ENCODE measurements at places on chromosomes 3 and 15. TPM values are rescaled to one million over a fixed set of nuclear protein-coding genes. Genes with fewer than 3 reads are reported as not detected.

GRCh38 chr15:43067717-43068461 is 37.9 kb downstream of the UBR1 start:
- no peaks in the 10 kb centered on the region for H3K4me1 ChIP-seq
- no peaks in the 10 kb centered on the region for H3K27me3 ChIP-seq
- no peak overlapping the region for H3K27ac ChIP-seq
- no peak overlapping the region for H3K4me3 ChIP-seq

Gene SLC22A13
- total RNA-seq = 0.67 TPM

Gene ZIC1
- total RNA-seq = not detected

Gene MINAR1
- 0.32 TPM for total RNA-seq

GRCh38 chr15:69450968-69451695 is 1.5 kb upstream of the RPLP1 start:
- peak overlapping the region; percentile 92 for H3K27ac ChIP-seq
- H3K36me3 ChIP-seq = peaks cover 13% of the 10 kb centered on the region
- no peaks in the 10 kb centered on the region for H3K27me3 ChIP-seq
- H3K4me1 ChIP-seq = peaks cover 36% of the 10 kb centered on the region
- no peak overlapping the region for H3K4me3 ChIP-seq

Gene CCDC13
- total RNA-seq = 0.72 TPM

GRCh38 chr3:120350401-120350941 is 1.3 kb upstream of the LRRC58 start:
- H3K27ac ChIP-seq = no peak overlapping the region
- H3K27me3 ChIP-seq = no peaks in the 10 kb centered on the region
- H3K4me3 ChIP-seq = no peak overlapping the region

GRCh38 chr3:187955587-187955952 is 198.4 kb upstream of the LPP start:
- peaks cover 35% of the 10 kb centered on the region for H3K4me1 ChIP-seq
- no peak overlapping the region for H3K4me3 ChIP-seq
- no peak overlapping the region for H3K27ac ChIP-seq
- H3K27me3 ChIP-seq = no peaks in the 10 kb centered on the region
- DNase-seq = no peak
- no peaks in the 10 kb centered on the region for H3K36me3 ChIP-seq

Gene MESP1
- total RNA-seq = 0.79 TPM

DNA sequence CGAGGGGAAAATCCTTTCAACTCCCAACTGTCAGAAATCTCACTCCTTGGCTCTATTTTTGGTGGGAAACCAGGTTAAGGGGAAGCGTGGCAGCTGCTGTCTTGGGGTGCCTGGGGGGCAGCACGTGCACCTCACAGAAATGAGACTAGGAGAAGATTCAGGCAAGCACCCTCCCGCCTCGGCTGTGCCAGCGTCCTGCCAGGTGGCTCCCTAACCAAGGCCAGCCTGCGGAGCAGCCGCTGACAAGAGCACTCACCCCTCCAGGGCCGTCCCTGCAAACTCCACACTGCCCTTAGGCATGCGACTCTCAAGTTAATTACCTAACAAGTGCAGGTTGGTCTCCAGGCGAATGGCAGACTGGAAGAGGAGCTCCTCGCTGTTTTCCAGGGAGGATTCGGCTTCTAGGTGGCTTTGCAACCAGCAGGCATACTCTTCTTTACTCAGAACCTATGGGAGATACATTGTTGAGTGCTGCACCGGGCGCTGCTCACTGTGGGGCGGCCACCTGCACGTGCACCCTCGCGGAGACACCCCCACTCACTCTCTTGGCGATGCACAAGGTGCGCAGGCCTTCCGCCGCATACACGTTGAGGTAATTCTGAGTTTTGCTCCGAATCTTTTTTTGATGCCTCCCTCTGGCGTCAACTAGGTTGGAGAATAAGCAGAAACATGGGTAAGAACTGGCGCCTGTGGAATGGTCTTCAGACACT is 155.3 kb downstream of the ATP10A start:
- H3K4me3 ChIP-seq = no peak overlapping the region
- no peaks in the 10 kb centered on the region for H3K27me3 ChIP-seq
- no peaks in the 10 kb centered on the region for H3K36me3 ChIP-seq
- no peak overlapping the region for H3K27ac ChIP-seq

- no peaks in the 10 kb centered on the region for H3K27me3 ChIP-seq
- H3K4me3 ChIP-seq = no peak overlapping the region
- H3K27ac ChIP-seq = no peak overlapping the region
- no peaks in the 10 kb centered on the region for H3K4me1 ChIP-seq
- H3K36me3 ChIP-seq = no peaks in the 10 kb centered on the region
These were observed 1037.5 kb downstream of the TBL1XR1 start for GRCh38 chr3:176159796-176160195.

Gene AEN
- 54.5 TPM for total RNA-seq

Gene SUCNR1
- total RNA-seq = 0.15 TPM

GRCh38 chr3:172085557-172085895 is 46.1 kb downstream of the FNDC3B start:
- H3K27ac ChIP-seq = no peak overlapping the region
- peaks cover 18% of the 10 kb centered on the region for H3K4me1 ChIP-seq
- no peaks in the 10 kb centered on the region for H3K36me3 ChIP-seq
- DNase-seq = no peak
- H3K27me3 ChIP-seq = no peaks in the 10 kb centered on the region
- H3K4me3 ChIP-seq = no peak overlapping the region

- no peaks in the 10 kb centered on the region for H3K36me3 ChIP-seq
- H3K27ac ChIP-seq = no peak overlapping the region
- DNase-seq = no peak
- no peak overlapping the region for H3K4me3 ChIP-seq
- H3K4me1 ChIP-seq = no peaks in the 10 kb centered on the region
These were observed 48.4 kb downstream of the TMEM266 start for GRCh38 chr15:76108021-76108723.

GRCh38 chr15:81101894-81102815 is 31.9 kb upstream of the CFAP161 start:
- no peak overlapping the region for H3K27ac ChIP-seq
- no peaks in the 10 kb centered on the region for H3K36me3 ChIP-seq
- peaks cover 10% of the 10 kb centered on the region for H3K4me1 ChIP-seq
- peaks cover 15% of the 10 kb centered on the region for H3K27me3 ChIP-seq

- no peaks in the 10 kb centered on the region for H3K27me3 ChIP-seq
- H3K4me3 ChIP-seq = no peak overlapping the region
- no peak overlapping the region for H3K27ac ChIP-seq
- DNase-seq = no peak
- H3K4me1 ChIP-seq = no peaks in the 10 kb centered on the region
These were observed 13.5 kb upstream of the MYO5C start for GRCh38 chr15:52309154-52309548.

Gene CELSR3
- total RNA-seq = 3.3 TPM

GRCh38 chr3:141578202-141578973 is 91.6 kb downstream of the RASA2 start:
- peaks cover 45% of the 10 kb centered on the region for H3K36me3 ChIP-seq
- no peak overlapping the region for H3K4me3 ChIP-seq
- no peak for DNase-seq
- H3K27me3 ChIP-seq = no peaks in the 10 kb centered on the region
- H3K27ac ChIP-seq = no peak overlapping the region

GRCh38 chr3:184656829-184657681 is 54.8 kb downstream of the MAGEF1 start:
- no peak for DNase-seq
- H3K36me3 ChIP-seq = no peaks in the 10 kb centered on the region
- H3K27me3 ChIP-seq = no peaks in the 10 kb centered on the region
- no peaks in the 10 kb centered on the region for H3K4me1 ChIP-seq
- H3K27ac ChIP-seq = no peak overlapping the region

DNA sequence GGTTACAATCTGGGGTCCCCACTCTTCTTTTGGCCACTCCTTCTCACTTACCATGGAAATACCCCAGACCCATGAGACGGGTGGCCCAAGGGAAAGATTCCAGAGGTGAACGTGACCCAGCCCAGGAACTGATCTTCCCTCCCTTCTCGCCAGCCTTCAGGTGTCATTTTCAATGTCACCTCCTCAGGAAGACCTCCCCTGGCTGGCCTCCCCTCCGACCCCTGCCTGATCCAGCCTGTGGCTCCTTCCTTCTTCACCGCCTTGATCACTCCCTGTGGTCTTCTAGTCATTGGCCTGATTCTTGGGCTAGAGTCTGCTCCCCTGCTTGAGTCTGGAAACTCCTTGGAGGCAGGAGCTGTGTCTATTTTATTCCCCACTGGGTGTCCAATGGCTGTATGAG is 146.1 kb downstream of the SMAD6 start:
- H3K27me3 ChIP-seq = peaks cover 4% of the 10 kb centered on the region
- H3K36me3 ChIP-seq = no peaks in the 10 kb centered on the region
- H3K4me1 ChIP-seq = peaks cover 7% of the 10 kb centered on the region
- no peak overlapping the region for H3K4me3 ChIP-seq

Gene SGO1
- 0.38 TPM for total RNA-seq

DNA sequence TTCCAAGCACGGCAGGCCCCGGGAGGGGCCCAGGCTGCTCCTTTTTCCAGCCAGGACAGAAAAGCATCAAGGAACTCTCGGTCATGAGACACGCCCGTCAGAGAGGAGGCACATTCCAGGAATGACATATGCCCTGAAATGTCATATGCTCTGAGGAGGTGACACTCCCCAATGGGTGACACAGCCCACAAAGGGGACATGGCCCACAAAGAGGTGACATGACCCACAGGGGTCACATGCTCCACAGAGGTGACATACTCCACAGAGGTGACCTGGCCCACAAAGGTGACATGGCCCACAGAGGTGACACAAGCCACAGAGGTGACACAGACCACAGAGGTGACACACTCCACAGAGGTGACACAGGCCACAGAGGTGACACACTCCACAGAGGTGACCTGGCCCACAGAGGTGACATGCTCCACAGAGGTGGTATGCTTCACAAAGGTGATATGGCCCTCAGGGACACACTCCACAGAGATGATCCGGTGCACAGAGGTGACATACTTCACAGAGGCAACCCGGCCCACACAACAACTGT is 79.2 kb downstream of the ABHD5 start:
- H3K4me3 ChIP-seq = no peak overlapping the region
- peak; percentile 27 for DNase-seq
- no peaks in the 10 kb centered on the region for H3K36me3 ChIP-seq

DNA sequence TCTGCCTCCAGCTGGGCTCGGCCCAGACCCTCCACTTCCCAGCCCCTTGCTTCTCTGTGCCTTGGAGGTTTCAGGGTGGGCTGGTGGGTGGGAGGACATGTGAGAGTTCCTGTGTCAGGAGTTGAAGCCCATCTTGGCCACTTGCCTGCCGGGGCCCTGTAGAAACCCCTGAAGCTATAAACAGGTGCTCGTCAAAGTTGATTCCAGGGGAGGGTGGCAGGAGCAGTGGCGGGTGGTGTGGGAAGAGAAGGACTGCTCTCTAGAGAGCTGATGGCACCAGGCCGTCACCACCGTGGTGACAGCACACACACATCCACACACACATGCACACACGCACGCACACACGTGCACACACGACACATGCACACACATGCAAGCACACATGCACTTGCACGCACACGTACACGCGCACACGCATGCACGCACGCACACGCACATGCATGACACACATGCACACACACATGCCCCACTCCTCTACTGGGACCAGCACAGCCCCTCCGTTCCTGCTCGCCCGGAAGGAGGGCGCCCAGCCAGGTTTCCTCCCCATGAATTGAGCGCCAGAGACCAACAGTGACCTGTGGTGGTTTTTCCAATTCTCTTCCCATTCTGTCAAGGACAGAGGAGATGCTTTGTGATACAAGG is 56.3 kb upstream of the CGNL1 start:
- H3K27me3 ChIP-seq = no peaks in the 10 kb centered on the region
- H3K4me1 ChIP-seq = no peaks in the 10 kb centered on the region
- no peak for DNase-seq
- H3K36me3 ChIP-seq = no peaks in the 10 kb centered on the region
- no peak overlapping the region for H3K4me3 ChIP-seq

DNA sequence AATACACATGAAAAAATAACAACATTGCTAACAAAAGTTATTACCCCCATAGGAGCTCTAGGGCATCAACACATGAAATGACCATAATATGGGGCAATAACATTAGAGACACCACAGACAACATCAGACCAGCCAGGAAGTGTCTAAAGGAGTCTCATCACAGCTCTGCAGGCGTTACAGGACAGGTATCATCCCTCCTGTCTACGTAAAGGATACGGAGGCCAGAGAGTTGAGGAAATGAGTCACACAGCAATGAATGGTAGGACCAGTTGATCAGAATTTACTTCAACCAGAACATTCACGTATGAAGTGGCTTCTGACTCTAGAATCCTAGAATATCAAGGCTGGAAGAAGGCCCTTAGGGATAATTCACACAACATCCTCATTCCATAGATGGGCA is 1.8 kb downstream of the NME9 start:
- DNase-seq = peak; percentile 57
- H3K27me3 ChIP-seq = no peaks in the 10 kb centered on the region
- H3K27ac ChIP-seq = no peak overlapping the region
- H3K4me3 ChIP-seq = no peak overlapping the region
- peaks cover 14% of the 10 kb centered on the region for H3K4me1 ChIP-seq

DNA sequence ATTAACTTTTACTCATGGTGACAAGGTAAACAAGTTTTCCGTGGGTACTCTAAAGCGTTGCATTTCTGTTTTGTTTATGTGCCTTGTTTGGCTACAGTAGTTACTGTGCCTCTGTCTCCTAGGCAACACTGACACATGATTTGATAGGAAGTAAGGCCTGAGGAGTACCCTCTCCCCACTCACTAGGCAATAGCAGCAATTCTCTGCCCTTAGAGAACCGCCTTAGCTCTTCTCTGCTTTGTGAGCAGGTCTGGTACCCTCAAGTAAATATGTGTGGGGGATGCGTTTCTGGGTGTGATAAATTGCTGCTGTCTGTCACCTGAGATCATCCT is at the start of gene IL5RA:
Gene IL5RA, minus strand, starts transcription at position 76 of the 332 bp plus-strand sequence. CDS start 5,390 bp downstream, outside the sequence.
- H3K4me1 ChIP-seq = peaks cover 14% of the 10 kb centered on the region
- H3K4me3 ChIP-seq = no peak within 1 kb of the TSS
- H3K27me3 ChIP-seq = no peaks in the 10 kb centered on the region
- no peaks in the 10 kb centered on the region for H3K36me3 ChIP-seq
- H3K27ac ChIP-seq = peak within 1 kb of the TSS; percentile 54

DNA sequence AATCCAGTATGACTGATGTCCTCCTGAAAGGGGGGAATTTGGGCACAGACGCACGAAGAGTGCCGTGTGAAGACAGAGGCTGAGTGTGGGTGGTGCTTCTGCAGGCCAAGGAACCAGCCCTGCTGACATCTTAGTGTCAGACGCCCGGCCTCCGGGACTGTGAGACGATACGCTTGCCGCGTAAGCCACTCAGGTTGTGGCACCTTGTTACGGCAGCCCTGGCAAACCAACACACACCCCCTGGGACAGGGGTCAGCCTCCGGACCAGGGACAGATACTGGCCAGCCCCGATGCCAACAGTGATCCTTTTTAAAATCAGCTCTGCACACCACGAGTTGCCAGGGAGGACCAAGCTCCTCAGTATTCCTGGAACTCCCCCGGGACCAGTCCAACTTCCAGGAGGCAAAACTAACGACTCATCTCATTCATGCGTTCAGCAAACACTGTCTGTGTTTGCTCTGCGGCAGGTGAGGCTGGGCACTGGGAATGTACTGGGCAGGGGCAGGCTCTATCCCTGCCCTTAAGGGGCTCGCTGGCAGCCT is 21.2 kb upstream of the PIGZ start:
- no peaks in the 10 kb centered on the region for H3K4me1 ChIP-seq
- H3K4me3 ChIP-seq = no peak overlapping the region
- DNase-seq = no peak
- H3K27ac ChIP-seq = no peak overlapping the region
- H3K27me3 ChIP-seq = no peaks in the 10 kb centered on the region

Gene PROK2
- 0.33 TPM for total RNA-seq

- H3K27ac ChIP-seq = no peak overlapping the region
- no peaks in the 10 kb centered on the region for H3K36me3 ChIP-seq
- no peak overlapping the region for H3K4me3 ChIP-seq
These were observed 379.1 kb upstream of the PROK2 start for GRCh38 chr3:72163809-72164634.

Data from CD4-positive, alpha-beta memory T cell (primary cell).